ENCODE measurements at places on chromosomes 4 and X.

- DNase-seq, result no peak
Observed at GRCh38 chrX:125150231-125150630, 169.4 kb upstream of the TEX13C start.

GRCh38 chrX:39267176-39267575 lies 465.9 kb downstream of the MID1IP1 start:
- no peak for DNase-seq

- DNase-seq, result no peak
Observed at GRCh38 chrX:40079572-40079971, 18.2 kb downstream of the BCOR start.

GRCh38 chr4:101791182-101791558 lies 640 bp downstream of the BANK1 start:
- DNase-seq, result no peak

Measured in NCI-H748 treated with DMSO at 0.1 percent for 48 hours (cell line).